CD4-positive, alpha-beta T cell treated with Interleukin-6 for 4 hours (primary cell): ENCODE measurements at places on chromosomes 1 and 21.

DNA sequence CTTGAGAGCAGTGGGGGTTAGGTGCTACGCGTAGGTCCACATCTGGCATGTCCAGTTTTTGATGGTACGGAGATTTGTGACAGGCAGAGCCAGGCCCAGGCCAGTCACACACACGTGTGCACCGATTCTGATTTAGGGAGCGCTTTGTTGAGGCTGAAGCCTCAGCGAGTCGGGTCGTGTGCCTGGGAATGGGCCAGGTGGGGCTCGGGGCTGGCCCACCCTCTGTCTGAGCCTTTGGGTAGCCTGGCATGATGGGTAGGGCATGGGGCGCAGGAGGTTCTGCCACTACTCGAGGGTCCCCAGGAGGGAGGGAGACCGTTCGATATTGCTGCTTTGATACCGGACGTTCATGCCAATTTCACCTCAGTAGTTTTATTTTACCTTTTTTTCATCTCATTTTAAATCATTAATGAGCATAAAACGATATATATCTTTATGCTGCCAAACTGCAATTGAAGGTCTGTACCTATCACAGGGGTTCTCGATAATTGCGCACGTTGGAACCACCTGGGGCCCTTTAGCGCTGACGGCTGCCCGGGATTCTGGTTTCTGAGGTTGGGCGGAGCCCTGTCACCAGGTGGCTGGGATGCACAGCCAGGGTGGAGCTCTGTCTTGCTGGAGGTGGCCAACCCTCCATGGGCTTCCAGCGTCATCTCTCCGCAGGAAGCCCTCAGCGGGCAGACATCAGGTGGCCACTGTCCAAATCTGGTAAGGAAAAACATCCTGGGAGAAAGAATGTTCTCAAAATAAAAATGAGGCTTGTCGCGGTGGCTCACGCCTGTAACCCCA lies 71.9 kb downstream of the SCCPDH start:
- no peak for DNase-seq

GRCh38 chr1:245412306-245412705 lies 257.5 kb downstream of the KIF26B start:
- no peak for DNase-seq

DNA sequence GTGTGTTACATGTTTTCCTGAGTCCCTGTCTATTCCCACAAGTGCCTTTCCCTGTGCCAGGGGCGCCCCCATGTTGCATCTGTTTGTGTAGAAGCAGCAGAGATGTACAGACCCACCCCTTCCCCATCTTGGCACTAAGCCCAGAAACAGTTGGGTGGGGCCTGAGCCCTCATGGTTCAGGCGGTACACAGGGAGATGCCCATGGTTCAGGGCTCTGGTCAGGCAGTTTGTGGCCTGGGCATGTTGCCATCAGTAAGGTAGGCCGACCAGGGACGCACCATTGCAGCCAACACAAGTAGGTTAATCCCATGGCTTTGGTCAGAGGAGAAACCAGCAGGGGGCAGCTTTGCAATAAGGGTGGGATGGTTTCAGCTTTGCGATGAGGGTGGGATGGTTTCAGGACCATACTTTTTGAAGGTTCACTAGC lies 914 bp upstream of the ADGRB2 start:
- peak; percentile 43 for DNase-seq

DNA sequence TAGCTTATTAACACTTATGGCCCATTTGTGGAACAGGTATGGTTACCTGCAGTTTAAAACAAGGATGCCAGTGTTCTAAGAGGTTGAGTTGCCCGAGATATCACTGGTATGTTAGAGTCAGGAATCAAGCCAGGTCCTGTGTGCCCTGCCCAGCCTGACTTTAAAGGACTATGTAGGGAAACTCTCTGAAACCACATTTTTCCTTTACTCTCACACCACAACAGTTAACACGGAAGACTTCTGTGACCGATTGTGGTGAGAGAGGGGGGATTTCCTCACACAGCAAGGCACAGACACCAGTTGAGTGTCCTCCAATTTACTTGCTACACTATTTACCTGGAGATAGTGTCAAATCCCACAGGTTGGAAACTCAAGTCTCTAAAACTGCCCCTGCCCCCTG lies 47.8 kb downstream of the UCK2 start:
- DNase-seq: no peak

DNA sequence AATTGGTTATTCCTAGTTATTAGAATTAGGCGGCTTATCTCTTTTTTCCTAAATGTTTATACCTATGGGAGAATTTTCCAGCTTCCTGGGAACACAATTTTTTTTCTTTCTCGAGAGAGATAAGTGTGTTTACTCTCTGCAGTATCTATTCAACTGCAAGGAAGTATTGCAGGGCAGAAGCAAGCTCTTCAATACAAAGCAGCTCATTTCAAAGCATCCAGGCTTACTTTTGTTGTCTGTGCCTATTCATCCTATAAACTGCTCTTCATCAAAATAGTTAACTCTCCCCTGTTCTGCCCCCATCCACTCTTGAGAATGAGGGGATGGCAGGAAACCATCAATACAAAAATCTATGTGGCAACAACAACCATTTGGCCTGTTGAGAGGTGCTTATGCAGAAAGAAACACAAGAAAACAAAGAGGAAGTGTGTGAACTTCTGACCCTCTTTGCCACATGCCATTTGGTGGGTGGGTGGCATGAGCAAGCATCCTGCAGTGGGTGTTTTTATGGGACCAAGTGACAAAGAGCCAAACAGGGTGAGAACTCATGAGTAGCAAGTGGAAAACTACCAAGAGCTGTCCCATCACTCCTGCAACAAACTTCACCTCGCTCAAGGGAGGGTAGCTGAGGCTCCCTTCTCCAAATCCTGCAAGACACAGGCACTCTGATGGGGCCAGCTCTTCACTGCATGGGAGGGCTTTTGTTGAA lies 50.6 kb upstream of the MRPS6 start:
- peak; percentile 39 for DNase-seq

GRCh38 chr1:193549081-193549480 lies 362.7 kb upstream of the B3GALT2 start:
- DNase-seq: no peak

DNA sequence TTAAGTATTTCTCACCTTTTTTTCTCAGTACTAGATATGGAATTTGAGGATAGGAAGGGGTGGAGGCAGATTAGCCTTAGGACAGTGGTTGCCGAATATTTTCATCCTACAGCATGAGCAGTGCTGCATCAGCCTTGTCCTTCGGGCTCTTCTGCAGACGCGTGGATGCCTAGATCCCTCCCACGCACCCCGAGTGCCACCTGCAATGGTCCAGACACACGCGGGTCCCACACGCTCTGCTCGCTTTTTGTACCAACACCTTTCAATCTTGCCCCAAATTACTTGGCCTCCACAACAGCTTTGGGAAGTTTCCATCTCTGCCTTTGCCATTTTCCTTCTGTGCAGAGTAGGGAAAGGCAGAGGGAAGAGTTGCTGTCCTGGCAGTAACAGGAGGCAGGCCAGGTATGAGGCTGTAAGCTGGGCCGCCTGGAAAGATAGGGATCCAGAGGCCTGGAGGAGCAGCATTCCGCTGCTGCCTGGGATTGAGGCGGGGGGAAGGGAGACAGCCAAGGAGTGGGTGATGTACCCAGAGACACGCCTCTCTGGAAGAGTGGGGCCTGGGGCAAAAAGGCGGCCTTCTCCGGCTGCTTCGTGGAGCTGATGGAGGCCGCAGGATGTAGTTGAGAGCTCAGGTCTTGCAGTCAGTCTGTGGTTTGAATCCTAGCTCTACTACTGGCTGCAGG lies 467.7 kb downstream of the KIF26B start:
- DNase-seq: no peak

GRCh38 chr1:163173121-163173520 lies 29.6 kb downstream of the RGS5 start:
- no peak for DNase-seq

- peak; percentile 32 for DNase-seq
Measured at GRCh38 chr1:158095737-158096335, 84.9 kb upstream of the CD1D start.

DNA sequence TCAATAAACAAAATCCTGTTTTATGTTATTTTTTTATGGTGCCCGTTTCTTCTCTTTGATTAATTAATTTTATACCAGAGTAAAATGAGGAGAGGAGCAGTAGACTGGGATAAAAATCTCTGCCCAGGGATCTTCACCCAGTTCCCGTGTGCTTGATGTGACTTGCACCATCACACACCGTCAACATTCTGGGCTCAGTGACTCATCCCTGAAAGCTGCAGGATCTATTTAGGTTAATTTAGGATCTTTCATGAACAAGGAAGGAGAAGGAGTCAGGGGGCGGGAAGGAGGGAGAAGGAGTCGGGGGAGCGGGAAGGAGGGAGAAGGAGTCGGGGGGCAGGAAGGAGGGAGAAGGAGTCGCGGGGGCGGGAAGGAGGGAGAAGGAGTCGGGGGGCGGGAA lies 182.4 kb downstream of the SMYD3 start:
- DNase-seq: no peak

DNA sequence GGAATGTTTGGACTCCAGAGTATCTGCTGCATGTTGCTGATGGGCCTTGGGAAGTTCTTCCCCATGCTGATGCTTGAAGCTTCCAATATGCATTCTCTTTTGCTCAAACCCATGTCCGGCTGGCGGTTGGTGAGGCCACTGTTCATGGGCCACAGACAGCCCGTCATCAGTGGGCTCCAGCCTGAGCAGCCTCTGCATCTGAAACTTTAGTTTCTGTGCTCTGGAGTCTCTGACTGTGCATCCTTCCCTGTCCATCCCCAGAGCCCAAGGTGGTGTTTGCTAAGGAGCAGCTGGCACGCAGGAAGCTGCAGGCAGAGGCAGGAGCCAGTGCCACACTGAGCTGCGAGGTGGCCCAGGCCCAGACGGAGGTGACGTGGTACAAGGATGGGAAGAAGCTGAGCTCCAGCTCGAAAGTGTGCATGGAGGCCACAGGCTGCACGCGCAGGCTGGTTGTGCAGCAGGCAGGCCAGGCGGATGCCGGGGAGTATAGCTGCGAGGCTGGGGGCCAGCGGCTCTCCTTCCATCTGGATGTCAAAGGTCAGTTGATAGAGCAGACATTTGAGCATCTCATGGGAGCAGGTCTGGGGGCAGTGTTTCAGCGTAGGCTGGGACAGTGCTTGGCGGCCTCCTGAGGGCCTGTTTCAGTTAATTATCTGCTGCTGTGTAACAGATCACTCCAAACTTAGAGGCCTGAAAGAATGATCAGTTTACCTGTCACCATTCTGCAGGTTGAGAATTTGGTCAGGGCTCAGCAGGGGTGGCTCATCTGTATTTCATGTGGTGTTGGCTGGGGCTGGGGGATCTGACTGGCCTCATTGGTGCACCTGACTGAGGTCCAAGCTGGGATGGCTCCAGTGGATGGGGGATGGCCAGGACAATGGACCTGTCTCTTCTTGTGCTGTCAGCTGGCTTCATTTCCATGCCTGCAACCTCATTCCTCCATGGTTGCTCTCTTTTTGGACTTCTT lies 16.6 kb downstream of the OBSCN start:
- no peak for DNase-seq

GRCh38 chr21:14548779-14549178 lies 2.7 kb upstream of the SAMSN1 start:
- no peak for DNase-seq

DNA sequence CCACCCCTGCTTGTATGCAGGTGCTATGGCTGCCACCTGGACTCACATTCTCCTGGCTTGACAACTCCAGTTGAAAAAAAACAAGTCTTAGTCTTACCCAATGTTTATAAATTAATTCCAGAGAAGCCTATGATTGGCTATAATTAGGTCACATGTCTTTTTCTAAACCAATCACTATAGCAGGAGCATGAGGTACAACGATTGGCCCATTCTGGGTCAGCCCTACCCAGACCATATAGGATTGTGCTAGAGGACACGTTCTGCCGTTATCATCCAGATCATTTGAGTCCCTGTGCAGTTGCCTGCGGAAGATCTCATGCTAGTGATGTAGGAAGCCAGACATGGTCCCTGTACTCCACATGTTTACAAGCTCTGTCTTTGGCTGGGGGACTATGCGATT lies 41.9 kb upstream of the PARP1 start:
- DNase-seq: no peak

- DNase-seq: no peak
Measured at GRCh38 chr1:79785561-79785960, 779.0 kb upstream of the ADGRL4 start.

- DNase-seq: no peak
Measured at GRCh38 chr1:178599087-178599486, 86.2 kb downstream of the TEX35 start.

GRCh38 chr1:203267347-203267846 lies 37.9 kb upstream of the BTG2 start:
- peak; percentile 82 for DNase-seq

DNA sequence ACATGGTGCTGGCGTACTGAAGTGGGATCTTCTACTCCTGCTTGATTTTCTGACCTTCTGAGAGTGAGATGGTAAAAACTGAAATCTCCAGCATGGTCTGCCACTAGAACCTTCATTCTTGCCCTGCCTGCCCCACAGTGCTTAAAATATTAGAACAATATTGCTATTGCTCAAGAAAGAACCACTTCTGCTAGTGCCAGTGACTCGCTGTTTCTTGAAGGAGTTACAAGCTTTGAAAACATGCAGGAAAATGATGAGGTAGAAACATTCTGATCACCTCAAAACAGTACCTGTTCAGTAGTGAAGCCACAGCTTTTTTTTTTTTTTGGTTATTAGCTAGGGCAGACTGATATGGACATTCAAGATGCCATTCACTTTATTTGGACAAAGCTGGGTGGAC lies 95.3 kb downstream of the BACH1 start:
- DNase-seq: no peak

- no peak for DNase-seq
Measured at GRCh38 chr21:45328198-45329091, 40.8 kb upstream of the POFUT2 start.

DNA sequence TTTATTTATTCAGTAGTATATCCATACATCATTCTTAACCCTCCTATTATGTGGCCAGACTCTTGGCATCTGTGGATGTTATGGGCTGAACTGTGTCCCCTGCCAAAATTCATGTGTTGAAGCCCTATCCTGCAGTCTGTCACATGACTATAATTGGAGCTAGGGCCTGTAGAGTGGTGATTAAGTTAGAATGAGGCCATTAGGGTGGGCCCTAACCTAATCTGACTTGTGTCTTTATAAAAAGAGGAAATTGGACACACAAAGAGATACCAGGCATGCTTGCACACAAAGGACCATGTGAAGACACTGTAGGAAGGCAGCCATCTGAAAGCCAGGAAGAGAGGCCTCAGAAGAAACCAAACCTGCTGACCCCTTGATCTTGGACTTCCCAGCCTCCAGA lies 6.6 kb downstream of the ZMYND12 start:
- DNase-seq: no peak

DNA sequence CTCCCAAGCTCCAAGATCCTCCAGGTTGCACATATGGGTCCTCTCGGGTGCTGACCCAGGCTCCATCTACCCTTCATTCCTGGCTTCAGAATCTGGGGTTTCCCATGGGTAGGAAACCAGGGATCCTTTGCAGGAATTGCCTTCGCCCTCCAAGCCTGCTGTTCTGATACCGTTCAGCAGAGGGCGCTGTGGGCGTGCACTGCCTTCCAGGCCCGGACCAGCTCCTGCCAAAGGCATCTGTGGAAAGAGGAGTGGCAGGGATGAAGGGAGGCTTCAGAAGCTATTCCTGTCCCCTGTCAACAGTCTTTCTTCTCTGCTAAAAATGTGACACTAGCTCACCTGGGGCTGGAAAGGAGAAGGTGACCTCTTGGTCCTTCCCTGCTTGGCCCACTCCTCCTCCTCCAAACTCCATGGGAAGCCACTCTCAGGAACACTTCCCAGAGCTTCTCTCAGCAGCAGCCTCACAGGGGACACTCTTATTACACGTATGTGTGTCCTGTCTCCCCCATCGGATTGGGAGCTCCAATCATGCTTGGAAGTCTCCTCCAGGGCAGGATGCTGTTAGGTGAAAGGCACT lies 71.2 kb downstream of the VWA5B1 start:
- DNase-seq: peak; percentile 22
